ENCODE measurements at places on chromosomes 13 and 19.

DNA sequence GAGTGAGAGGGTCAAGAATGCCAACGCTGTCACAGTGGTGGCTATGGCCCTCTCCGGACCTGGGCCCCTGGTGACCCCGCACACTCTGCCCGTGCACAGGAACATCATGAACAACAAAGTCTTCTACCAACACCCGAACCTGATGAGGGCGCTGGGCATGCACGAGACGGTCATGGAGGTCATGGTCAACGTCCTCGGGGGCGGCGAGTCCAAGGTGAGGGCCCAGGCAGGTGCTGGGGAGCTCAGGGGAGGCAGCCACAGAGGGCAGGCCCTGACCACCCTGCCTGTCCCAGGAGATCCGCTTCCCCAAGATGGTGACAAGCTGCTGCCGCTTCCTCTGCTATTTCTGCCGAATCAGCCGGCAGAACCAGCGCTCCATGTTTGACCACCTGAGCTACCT, 62.6 kb downstream of the RYR1 start:
- no peak for DNase-seq

GRCh38 chr19:5719274-5719960, 529 bp downstream of the LONP1 start:
- peak; percentile 52 for DNase-seq

- no peak for DNase-seq
Observed at GRCh38 chr13:74273581-74273980, 139.4 kb upstream of the KLF12 start.

DNA sequence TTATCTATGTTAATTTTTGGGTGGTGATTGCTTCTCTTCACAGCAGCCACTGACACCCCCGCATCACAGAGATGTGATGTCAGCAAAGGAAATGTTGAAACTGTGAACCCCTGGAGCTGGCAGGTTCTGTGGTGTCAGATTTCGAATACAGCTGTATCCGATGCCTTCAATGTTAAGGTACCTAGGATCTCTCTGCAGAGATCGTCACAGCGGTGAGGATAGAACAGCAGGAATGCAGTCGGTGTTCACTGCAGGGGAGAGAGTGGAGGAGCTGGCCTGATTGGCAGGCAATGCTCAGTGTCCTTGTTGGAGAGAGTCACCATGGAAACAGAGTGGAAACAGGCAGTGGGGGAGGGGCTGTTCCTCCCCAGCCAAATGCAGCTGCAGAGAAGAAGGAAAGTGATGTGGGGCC, 79.5 kb upstream of the ZNF835 start:
- no peak for DNase-seq

DNA sequence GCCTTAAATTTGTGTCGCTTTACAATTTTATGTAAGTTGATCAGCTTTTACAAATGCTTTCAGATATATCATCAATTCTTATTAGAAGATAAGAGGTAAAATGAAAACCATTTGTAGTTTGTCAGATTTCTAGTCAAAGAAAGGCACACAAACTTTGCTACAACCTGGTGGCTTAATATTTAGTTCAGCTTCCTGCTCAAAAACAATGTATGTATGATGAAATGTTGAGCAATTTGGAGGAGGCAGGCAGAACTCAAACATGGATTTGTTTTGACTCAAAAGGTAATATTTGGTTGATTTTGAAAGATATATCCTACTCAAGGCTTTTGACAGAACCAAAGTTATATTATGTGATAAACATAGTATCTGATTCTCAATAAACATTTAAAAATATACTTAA, 24.2 kb downstream of the NEK5 start:
- DNase-seq, result no peak

GRCh38 chr13:46119883-46120614, 15.2 kb upstream of the CPB2 start:
- DNase-seq, result peak; percentile 46

- DNase-seq, result no peak
Observed at GRCh38 chr13:110371550-110372465, 64.7 kb downstream of the COL4A2 start.

GRCh38 chr19:1942934-1943555, 2.1 kb downstream of the CSNK1G2 start:
- DNase-seq, result no peak

DNA sequence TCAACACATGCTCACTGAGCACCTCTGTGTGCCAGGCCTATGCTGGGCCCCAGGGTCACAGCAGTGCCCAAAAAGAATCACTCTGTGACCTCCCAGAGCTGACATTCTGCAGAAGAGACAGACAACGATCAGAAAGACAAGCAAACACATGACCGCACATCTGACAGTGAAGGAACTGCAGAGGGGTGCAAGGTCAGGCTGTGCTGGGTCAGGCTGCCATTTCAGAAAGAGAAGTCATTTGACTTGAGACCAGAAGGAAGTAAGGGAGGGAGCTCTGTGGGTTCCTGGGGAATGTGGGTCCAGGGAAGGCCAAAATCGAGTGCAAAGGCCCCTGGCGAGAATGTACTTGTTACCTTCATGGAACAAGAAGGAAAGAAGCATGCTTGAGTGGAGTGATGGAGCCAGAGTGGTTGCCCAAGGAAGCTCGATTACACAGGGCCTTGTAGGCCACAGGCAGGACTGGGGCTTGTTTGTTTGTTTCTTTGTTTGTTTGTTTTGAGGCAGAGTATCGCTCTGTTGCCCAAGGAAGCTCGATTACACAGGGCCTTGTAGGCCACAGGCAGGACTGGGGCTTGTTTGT, 11.4 kb upstream of the CD22 start:
- no peak for DNase-seq

DNA sequence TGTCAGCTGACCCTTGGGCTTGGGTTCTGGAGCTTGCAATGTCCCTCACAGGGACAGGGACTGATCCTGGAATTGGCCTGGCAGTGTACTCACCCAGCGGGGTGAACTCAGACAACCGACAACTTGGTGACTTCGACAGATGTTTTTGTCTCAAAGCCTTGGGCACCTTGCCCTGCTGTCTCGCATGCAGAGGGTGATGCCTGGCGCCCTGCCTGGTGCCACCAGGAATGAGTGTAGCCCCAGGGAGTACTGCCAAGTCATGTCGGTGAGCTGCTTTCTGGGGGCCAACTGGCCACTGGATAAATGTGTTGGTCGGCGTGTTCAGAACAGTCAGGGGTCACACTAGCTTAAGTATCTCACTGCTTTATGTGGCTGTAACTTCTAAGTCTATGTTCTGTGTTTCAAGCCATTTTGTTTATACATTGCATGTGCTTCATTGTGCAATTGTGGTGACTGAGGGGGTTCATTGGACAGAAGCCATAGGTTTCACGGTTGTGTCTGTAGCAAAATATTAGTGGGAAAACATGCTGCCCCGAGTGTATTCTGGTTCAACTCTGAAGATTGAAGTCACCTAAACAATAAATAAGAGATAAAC, 96.3 kb upstream of the TNFSF11 start:
- DNase-seq, result no peak

DNA sequence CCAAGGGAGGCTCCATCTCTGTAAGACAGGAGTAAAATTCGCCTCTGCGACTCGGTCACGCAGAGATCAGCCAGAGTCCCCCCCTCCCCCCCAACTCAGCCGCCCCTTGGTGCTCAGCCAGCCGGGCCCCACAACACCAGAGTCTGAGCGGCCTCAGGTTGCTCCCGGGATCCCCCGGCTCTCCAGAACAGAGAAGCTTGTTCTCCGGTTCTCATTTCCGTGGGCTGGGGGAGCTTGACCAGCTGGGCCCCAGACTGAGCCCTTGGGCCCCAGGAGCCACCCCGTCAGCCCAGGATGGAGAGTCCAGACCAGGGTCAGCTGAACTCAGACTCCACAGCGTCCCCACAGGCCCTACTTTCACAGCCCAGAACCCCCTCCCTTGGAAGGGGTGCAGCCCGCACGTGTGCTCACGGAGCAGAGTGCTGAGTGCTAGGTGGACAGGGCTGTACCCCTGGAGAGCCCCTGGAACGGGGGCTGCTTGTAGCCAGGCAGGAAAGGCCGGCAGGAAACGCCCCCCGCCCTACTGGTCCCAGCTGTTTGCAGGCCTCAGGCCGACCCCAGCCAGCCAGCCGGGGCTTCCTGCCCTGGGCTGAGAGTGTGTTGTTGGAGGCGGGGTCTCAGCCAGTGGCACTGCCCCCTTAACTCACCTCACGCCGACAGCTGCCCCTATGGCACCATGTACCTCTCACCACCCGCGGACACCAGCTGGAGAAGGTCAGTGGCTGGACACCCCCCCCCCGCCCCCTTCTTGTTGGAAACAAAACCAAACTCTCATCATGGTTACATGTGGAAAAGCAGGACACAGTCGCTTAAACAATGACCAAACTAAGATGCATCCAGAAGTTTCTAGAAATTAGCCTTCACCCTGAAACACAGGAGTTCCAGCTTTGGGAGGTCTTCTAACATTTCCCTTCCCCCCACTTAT, 44.4 kb downstream of the COMP start:
- no peak for DNase-seq

GRCh38 chr13:41835871-41836270, 125.0 kb downstream of the VWA8 start:
- no peak for DNase-seq

DNA sequence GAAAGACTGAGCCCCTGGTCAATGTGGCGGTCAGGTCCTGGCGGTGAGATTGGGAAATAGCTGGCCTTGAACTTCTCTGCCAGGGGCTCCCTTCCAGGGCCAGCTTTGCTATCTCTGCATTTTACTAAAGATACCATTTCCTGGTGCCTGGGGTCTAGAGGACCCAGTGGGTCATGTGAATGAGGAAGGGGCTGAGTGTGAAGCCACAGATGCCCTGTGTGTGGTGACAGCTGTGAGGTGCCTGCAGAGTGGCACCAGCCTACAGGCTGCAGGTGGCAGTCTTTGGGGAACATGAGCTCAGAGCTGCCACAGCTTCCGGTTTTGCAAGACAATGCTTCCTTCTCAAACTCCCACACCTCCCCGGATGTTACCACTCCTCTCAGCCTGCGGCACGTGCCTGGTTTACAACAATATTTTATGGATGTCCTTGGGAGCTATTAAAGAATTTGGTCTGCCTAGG, 5.2 kb upstream of the MLNR start:
- DNase-seq, result no peak

DNA sequence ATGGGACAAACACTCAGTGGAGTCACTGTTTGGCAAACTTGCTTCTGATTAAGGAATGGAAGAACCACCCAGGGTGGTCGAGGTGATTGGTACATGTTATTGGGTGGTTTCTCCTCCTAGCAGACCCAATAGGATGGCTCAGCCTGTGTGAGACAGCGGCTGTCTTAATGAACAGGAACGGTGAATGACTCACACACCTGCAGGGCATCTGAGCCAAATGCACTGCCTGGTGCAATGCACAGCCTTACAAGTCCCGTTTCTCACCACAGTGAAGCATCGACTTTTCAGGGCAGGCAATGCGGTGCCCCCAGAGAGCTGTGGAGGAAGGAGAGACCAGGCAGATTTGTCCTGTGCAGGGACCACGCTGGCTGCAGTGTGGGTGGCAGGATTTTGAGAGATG, 238.5 kb downstream of the FGF9 start:
- DNase-seq, result no peak

DNA sequence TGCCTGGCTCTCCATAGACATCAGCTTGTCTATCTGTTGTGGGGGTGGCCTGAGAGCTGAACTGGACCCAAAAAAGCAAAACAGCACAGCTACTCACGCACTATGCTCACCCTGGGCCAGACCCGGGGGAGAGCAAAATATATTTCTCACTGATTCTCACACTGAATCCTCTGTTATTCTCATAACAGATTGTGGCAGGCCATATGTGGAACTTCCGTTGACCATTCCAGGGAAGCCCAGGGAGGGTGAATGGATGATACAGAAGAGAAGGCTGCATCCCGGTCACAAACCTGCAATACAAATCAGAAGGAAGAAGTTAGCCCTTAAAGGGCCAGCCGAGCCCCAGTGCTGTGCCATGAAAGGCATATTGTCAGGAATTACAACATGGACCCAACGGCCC, 362.5 kb downstream of the ZNF536 start:
- DNase-seq, result no peak

GRCh38 chr13:38385153-38385891, 35.7 kb downstream of the UFM1 start:
- DNase-seq, result no peak

GRCh38 chr19:1170938-1171754, 2.9 kb downstream of the SBNO2 start:
- DNase-seq, result no peak

DNA sequence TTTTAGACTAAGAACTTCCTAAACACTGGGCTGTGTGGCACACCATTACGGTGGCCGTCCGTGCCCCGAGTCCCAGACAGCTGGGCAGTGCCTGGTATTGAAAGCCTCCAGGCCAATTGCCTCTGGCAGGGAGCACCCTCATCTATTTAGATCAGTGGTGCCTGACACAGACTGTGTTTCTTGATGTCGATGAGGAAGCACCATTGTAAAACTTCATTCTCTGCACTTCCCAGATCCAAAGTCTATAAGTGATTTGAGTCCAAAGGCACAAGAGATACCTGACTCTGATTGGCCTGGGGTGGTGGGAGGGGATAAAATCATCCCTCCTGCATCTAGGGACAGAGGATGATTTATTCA, 8.5 kb upstream of the STK24 start:
- no peak for DNase-seq

GRCh38 chr19:2962018-2962670, 15.2 kb upstream of the TLE6 start:
- DNase-seq, result peak; percentile 70

GRCh38 chr13:75968103-75968838, 332.1 kb downstream of the LMO7 start:
- DNase-seq, result no peak

DNA sequence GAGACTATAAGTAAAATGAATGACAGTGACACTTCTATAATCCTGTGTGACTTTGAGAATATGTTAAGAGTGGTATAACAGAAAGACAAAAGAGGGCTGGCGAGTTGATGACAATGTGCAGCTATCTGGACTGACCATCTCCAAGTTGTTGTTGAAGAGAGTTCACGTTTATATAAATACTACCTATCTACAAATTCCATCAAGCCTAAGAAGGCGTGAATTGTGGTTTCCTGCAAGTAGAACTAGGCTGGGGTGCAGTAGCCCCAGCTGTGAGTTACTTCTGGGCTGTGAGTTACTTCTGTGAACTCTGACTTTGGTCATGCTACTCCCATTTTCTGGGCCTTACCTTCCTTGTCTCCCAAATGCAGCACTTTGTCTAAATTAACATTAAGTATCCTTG, 561.0 kb downstream of the TBC1D4 start:
- no peak for DNase-seq

- DNase-seq, result peak; percentile 40
Observed at GRCh38 chr19:16527971-16528521, 14.2 kb downstream of the CHERP start.

GRCh38 chr13:80133631-80134261, 207.2 kb downstream of the SPRY2 start:
- DNase-seq, result no peak

GRCh38 chr13:20997301-20998161, 63.9 kb downstream of the LATS2 start:
- no peak for DNase-seq

- DNase-seq, result no peak
Observed at GRCh38 chr13:43880214-43880855, 631 bp downstream of the LACC1 start.

GRCh38 chr19:44792281-44792680, 14.6 kb downstream of the CBLC start:
- no peak for DNase-seq

- DNase-seq, result no peak
Observed at GRCh38 chr19:1401138-1401888, at the start of gene GAMT. TSS of gene GAMT (minus strand) at chr19:1401542. CDS start at chr19:1401476, 66 bp downstream.

Measured in hematopoietic multipotent progenitor cell treated with erythropoietin and hydrocortisone succinate and interleukin-3 and kit ligand, for 17 days (in vitro differentiated cells).